Fibroblast of skin of right biceps (primary cell): ENCODE measurements at places on chromosomes 16 and 17.

DNA sequence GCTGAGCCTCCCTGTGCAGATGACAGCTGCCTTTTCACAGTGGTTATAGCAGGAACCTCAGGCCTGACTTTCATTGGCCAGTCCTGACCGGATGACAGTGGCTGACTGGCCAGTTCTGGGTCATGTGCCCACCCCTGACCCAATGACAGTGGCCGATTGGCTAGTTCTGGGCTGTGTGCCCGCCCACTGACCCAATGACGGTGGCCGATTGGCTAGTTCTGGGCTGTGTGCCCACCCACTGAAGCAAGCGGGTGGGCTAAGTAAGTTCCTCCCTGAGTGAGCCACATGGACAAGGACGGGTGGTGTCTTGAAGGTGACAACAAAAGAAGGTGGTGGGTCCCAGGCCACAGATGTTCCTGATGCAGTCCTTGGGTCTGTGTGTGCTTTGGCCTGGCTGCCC is 9.5 kb downstream of the DEF8 start:
- DNase-seq: peak; percentile 44

DNA sequence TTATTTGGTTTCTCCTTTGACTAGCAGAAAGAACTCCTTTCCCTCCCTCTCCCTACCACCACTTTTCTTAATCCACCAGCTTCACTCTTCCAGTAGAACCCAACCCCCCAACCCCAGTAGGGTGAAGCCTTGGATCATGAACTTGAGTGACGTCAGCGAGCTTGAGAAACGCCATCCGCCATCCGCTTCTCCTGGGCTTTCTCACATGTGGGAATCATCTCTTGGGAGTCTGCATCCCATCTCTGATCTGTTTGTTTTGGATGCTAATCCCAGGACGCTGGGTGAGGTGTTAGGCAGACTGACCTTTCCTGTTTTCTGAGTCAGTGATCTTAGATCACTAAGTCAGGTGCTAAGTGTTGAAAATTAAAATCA is 16.0 kb upstream of the SOX9 start:
- no peak for DNase-seq

- DNase-seq: peak; percentile 27
These were observed 571 bp downstream of the CAVIN1 start for GRCh38 chr17:42422412-42422957.

GRCh38 chr16:12185563-12185962 is 209.0 kb downstream of the SNX29 start:
- no peak for DNase-seq

GRCh38 chr16:89338863-89339262 is 121.4 kb downstream of the ZNF778 start:
- no peak for DNase-seq
